ENCODE measurements at places on chromosomes 5 and 9. TPM values are rescaled to one million over a fixed set of nuclear protein-coding genes. Genes with fewer than 3 reads are reported as not detected.

HSPB3 gene
- not detected for total RNA-seq

DRD1 gene
- not detected for total RNA-seq

ZDHHC11B gene
- 0.55 TPM for total RNA-seq

ANKRD31 gene
- total RNA-seq = 0.66 TPM

ANKRD20A1 gene
- total RNA-seq = not detected

ANKRD18B gene
- total RNA-seq = 0.92 TPM

MED7 gene
- total RNA-seq = 12.6 TPM

CDO1 gene
- not detected for total RNA-seq

ROR2 gene
- total RNA-seq = not detected

NEUROG1 gene
- not detected for total RNA-seq

PCDH12 gene
- 0.88 TPM for total RNA-seq

CREBRF gene
- 14.3 TPM for total RNA-seq

FYB1 gene
- 75.9 TPM for total RNA-seq

ADRA1B gene
- not detected for total RNA-seq

GNE gene
- 12.7 TPM for total RNA-seq

PCDHGC3 gene
- total RNA-seq = 0.15 TPM

Measured in CD8-positive, alpha-beta memory T cell (primary cell).